Right renal pelvis (tissue), 4 donors: ENCODE measurements at places on chromosomes 7 and 10.

- DNase-seq: no peak
Measured at GRCh38 chr10:126272526-126272925, 115.8 kb downstream of the ADAM12 start.

- DNase-seq: no peak
Measured at GRCh38 chr7:125491137-125491536, 561.5 kb upstream of the POT1 start.

DNA sequence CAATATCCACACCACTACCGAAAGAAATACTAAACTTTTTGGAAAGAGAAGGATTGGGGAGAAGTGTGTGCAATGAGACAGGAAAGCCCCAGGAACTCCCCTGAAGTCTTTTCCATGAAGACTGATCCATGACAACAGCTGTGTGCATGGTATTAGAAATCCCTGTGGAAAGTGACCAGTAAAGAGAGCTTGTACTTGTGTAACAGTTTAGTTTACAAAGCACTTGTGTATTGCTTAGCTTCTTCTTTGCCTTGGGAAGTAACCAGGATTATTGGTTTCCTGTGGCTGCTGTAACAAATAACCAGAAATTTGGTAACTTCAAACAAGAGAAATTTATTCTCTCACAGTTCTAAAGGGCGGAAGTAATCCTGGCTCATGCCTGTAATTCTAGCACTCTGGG, 18.8 kb downstream of the TFAM start:
- no peak for DNase-seq

DNA sequence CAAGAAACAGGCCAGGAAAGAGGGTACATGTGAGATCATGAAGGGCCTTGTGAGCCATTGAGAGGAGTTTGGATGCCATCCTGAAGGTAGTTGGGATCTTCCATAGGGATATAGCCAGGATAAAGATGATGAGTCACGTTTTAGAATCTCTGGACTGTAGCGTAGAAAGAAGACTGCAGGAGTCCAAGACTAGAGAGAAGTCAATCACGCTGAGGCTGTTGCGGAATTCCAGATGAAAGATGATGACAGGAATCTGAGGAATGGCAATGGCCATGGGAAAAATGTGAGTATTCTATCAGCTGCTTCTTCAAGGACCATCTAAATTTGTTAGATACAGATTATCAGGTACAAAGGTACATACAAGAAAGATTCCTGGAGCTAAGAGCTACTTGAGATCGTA, 711.3 kb downstream of the GRM8 start:
- no peak for DNase-seq

DNA sequence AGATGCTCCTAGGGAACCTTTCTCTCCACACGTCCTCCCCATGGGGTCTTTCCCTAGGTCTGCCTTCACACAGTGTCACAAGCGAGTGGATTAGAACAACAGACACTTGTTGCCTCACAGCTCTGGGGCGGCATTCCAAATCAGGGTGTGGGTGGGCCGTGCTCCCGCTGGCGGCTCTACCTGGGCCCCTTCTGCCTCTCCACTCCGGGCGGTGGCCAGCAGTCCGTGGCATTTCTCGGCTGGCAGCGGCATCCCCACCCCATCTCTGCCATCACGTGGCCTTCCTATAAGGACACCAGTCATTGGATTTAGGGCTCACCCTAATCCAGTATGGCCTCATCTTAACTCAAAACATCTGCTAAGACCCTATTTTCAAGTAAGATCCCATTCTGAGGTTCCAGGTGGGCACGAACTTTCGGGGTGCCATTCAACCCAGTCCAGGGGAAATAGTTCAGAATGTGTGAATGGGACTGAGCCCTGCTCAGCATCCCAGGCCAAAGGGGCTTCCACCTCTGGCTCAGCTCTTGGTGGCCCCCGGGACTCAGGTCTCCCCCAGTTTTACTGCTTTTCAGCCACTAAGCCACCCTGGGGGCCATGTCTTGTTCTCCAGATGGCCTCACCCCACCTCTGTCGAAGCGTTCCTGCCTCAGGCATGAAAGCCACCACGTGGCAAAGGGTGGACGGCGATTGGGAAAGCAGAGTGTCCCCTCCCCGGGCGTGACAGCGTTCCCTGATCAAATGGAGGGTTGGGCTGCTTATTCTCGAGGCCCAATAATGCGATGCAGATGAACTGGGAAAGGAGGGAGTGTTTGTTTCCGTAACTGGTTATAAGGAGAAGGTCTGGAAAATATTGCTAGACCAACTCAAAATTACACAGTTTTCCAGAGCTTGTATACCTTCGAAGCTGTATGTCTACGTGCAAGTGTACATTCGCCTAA, 350.0 kb downstream of the GLRX3 start:
- no peak for DNase-seq

DNA sequence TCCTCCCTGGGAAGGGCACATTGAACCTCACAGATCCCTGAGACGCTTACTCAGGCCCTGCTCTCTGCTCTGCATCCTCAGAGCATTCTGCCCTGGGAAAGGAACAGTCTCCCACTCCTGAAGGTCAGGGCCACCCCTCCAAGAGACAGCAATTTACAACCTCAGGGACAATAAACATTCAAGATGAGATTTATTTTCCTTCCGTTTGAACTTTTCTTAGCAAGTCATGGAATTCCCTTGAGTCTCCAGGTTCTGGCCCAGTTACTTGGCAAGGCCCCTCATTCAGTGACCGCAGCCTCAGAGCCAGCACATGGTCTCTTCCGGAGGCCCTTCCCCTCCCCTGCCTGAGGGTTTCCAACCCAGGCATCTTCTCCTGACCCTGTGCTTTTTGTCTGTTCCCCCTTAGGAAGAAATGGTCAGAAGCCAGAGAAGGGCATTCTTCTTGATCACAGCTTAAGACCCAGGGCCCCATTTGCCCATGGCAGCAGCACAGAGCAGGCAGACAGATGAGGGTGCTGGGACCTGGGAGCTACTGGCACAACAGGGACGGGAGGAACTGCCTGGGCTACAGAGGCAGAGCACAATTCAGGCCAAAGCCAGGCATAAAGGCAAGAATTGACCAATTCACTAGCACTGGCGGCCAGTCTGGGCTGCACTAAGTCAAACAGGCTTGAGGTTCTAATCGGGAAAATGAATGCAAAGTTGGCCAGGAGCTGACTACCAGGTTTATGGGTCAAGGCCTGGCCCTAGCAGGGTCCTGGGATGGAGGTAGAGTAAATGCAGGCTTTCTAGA, 56.7 kb downstream of the VSTM4 start:
- DNase-seq: no peak

GRCh38 chr10:13560597-13560996, 26.2 kb upstream of the PRPF18 start:
- DNase-seq: peak; percentile 39

- DNase-seq: no peak
Measured at GRCh38 chr7:113085781-113086390, 741 bp downstream of the GPR85 start.

DNA sequence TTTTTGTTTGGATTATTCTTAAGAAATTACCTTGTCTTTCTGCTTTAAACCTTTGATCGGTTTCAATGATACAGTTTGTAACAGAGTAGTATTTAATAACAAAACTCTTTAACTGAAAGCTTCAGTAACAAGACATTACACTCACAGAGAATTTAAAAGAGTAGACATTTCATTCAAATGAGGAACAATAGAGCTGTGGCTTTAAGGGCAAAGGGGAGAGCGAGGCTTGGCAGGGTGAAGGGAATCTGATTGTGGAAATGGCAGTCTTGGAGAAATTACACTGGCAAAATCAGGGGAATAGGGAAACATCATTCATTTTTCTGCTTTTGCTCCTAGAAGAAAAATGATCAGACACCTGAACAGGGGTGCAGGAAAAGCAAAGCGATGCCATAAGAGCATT, 5.1 kb upstream of the HIPK2 start:
- DNase-seq: no peak

DNA sequence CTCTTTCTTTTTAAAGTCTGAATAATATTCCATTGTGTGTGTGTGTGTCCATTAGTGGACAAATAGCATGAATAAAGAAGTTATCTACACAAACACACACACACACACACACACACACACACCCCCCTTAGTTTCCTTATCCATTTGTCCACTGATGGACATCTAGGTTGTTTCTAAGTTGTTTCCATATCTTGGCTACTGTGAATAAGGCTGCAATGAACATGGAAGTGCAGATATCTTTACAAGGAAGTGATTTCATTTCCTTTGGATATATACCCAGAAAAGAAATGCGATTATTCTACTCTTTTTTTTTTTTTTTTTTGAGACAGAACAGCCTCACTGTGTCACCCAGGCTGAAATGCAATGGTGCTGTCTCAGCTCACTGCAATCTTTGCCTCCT, 113.5 kb downstream of the MBL2 start:
- DNase-seq: no peak

DNA sequence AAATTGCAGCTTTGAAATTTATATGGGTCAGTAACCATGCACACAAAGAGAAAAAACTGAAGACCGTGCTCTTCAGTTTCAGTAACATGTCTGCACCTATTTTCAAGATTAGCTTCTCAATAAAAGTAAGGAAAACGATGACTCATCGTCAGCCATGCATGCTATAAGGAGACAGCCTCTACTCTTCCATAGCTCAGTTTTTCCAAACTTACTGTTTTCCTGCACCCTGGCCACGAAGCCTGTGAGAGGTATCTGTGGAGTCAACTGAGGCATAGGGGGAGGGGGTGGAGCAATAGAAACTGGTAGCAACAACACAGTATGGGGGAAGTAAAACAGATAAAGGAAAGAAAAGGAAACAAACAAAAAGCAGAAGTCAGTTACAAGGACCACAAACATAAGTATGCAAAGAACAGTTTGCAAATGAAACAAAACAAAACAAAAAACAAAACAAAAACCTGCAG, 58.0 kb downstream of the PDSS1 start:
- DNase-seq: no peak

DNA sequence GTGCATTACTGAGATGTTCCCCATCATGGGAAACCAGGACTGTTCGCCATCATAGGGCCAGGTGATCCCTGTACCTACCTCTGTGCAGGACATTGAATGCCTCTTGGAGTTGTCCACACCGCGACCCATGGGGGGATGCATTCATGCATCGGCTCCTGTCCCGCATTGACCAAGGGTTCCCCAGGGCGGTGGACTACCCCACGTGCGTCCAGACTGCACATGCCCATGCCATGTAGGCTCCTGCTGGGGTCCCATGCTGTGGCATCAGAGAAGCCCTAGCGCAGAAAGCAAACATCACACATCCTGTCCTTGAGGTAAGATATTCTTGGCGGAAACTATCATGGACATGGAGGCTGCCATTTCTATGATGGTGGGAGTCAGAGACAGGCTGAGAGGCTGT, 121.6 kb upstream of the UNC5B start:
- no peak for DNase-seq

DNA sequence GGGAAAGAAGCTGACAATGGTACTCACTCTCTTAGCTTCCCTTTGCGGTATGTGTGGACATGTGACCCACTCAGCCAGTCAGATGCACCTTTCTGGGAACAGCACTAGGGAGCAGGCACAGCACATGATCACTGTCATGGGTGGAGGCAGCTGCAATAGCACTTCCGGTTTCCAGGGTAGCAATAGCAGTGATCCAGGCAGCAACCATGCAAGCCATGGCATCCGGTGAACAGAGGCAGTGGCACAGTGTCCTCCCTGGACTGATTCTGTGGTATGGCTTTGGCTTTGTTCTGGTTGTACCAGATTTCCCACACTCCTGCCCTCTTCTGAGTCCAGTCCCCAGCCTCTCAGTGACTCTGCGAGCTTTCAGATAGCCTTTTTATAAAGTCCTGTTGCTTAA, 86.8 kb upstream of the NAMPT start:
- DNase-seq: no peak

GRCh38 chr10:87585565-87586514, 73.8 kb upstream of the PAPSS2 start:
- no peak for DNase-seq

- DNase-seq: no peak
Measured at GRCh38 chr7:159032322-159032721, 112.3 kb downstream of the VIPR2 start.

DNA sequence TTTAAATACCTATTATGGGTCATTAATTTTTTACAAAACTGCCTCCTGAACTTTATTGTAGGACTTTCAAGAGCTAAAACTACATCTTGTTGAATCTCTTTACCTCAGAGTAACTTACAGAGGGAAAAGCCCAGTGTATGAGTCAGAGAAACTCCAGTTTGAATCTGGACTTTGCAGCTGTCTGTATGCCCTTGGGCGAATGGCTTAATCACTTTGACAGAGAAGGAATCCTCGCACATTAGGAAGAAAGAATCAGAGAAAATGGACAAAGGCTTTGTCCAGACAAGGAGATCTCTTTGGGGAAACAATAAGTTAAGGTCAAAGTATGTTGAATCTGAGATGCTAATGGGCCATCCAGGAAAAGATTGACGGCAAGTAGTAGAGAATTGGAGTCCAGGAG, 484.2 kb upstream of the CELF2 start:
- DNase-seq: no peak

- no peak for DNase-seq
Measured at GRCh38 chr7:65265933-65266519, 107.6 kb upstream of the ZNF92 start.

DNA sequence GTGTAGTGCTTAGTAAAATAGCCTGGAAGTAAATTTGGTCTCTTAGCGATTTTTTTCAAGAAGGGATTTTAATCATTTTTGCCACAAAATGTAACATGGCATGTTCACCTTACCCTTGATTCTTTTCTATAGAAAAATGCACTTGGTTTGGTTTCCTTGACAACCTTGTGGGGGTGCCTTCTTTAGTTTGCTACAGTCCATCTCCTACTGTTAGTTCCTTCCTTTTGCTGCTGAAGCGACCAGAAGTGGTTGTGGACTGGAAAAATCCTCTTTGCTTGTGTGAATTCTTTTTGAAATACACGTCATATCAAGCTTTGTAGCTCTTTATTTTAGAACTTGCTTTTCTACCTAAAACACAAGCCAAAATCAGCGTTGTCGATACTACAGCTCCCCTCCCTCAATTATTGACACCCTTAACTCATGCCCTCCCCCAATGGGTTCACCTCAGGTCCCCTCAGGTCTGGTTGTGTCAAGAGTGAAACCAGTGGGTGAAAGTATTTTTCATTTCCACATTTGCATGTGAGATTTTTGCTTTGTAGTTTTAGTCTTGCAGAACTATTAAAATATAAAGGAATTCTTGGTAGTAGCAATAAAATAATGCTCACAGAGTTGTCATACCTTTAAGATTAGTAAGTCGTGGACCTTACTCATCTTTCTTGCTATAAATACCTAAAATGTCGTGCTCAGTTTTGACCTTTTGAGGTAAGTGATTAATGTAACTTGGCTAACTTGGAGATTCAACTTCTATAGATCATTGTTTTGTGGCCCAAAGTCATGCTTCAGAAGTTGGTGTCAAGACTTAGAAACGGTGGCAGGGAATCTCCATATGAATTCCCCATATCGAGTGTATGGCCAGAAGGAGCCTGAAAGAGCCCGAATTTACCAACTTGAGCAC, 1.5 kb downstream of the ACTR3B start:
- DNase-seq: no peak

- no peak for DNase-seq
Measured at GRCh38 chr10:129078346-129078745, 388.7 kb upstream of the MGMT start.
